Skeletal muscle cell (primary cell): ENCODE measurements at places on chromosomes 11 and 22.

DNA sequence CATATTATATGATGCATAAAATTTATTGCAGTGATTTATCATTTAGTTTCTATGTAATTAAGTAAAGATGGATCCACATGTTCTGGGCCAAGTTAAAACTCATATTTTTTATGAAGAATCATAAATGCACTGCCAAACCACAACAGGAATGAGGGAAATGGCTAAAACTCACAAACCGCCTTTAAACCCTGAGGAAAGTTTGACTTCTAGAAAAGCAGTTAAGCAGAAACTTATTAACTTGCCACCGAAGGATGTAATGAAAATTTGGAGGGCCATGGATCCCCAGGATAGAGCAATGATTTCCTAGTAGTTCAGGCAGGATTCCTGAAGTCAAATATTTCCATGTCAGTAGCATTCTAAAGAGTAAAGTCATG lies 218.3 kb upstream of the CTSC start:
- no peak for DNase-seq

GRCh38 chr11:27239305-27239942 lies 123.6 kb downstream of the CCDC34 start:
- peak; percentile 95 for DNase-seq

DNA sequence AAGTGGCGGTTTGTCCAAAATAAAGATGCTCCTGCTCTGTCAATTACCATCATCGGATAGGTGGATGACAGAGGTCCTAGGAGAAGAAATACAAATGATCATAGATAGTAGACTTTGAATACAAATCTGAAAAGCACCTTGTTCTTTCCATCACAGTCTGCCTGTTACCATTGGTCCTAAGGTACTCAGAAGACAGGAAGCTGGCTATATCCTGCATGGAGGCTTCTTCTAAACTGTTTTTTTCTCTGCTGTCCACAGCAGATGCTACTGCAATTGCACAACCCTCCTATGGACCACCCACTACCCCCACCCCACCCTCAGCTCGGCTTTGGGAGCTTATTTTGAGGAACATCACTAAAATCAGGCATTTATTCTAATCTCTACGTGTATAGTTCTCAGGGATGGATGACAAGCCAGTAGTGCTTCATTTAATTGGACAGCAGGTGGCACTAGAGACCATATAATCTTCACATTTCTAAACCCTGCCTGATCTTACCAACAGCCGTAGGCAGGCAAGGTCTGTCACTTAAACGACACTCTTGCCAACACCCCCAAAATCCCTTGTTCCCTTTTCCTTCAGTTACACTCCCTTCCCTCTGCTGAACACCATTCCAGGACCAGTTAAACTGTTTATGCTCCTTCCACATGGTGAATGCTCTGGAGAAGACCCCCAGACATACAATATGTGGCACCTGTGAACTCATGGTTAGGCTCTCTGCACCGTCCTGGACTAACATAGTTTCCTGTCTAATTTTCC lies 6.6 kb upstream of the PTS start:
- DNase-seq, result no peak

- DNase-seq, result no peak
Measured at GRCh38 chr11:47589118-47589517, 2.6 kb downstream of the FAM180B start.

GRCh38 chr11:120484722-120485121 lies 26.8 kb upstream of the GRIK4 start:
- no peak for DNase-seq
